Cerebellar nuclear complex (tissue), 1 donor: ENCODE measurements at places on chromosomes 3 and 15.

GRCh38 chr15:41937568-41937923 lies 34.8 kb downstream of the EHD4 start:
- DNase-seq = no peak

GRCh38 chr15:100175406-100176114 lies 166.2 kb downstream of the ADAMTS17 start:
- DNase-seq = no peak

DNA sequence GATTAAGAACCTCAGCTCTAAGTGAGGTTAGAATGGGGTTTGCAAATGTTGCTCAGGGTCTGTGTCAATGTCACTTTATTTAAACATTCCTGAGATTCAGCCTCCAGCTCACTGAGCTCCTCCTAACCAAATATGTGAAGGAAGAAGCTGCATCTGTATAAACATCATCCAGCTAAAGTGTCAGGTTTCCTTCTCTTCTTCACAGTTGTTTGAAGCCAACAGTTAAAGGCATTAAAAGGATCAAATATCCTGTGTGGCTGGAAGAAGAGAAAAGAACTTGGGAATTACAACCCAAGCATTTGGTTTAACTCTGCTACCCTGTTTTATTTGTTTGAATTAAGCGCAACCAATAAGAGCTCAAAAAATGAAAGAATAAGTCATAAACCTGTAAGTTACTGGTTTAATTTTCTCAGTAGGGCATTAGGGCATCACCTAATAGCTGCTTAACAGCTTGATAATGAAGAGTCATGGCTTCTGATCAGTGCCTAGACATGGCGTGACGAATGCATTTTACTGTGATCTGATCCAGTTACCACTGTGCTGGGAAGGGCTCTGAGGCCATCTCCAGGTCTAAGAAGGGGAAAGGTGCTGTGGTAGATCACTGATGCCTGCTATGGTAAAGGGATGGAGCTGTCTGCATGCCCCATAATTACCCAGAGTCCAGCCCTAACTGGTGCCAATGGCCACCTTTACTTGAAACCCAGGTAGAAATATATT lies 165.7 kb upstream of the TSC22D2 start:
- no peak for DNase-seq

- no peak for DNase-seq
Measured at GRCh38 chr3:130480736-130481135, 36.2 kb upstream of the COL6A6 start.

DNA sequence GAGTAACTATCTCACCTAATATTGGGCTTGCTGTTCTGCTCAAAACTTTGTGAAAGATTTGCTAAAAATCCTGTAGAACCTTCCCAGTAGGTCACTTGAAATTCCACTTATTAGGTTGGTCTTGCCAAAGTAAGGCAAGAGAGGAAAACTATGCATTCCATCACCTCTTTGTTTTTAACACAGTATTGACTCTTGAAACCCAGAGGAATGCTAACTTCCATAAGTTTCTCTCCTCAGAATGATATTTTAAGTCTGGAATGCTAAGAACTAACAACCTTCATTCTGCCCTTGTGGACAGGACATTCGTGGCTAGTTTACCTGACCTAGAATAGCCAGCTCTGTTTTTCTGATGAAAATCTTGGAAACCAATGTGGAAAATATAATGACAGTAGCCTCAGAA lies 154.5 kb downstream of the TMCO5A start:
- DNase-seq = no peak

DNA sequence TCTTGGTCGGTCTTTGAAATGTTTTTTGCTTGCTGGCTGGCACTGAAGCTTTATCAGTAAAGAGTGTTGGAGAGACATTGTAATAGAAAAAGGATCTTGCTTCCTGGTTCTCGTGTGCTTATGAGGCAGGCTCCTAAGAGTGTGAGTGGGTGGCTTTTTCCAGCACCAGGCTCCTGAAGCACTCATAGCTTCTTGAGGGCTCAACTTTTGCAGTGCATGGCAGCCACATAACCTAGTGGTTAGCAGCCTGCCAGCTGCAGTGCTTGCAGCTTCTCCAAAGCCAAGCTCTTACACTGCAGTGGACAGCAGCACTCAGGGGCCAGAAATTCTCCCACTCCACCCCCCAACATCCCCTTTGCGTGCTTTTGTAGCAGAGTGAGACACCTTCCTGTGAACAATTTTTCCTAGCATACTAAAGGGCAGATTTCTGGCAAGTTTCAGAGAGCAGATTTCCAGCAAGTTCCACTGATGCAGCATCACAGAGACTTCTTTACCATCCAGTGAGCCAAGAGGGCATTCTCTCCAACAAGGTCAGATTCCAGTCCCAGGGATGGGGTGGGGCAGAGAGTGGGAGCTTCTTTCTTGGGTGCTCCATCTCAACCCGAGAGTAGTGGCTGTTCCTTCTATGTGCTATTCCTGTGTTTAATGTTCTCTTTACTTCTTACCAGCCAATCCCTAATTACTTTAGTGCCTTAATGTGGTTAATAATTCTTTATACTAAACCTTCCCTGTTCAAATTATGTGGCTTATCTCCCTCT lies 15.8 kb upstream of the ARHGEF26 start:
- DNase-seq = no peak

GRCh38 chr15:99014803-99015697 lies 7.5 kb upstream of the PGPEP1L start:
- DNase-seq = no peak

GRCh38 chr3:170330366-170330765 lies 27.1 kb upstream of the SKIL start:
- DNase-seq = no peak

GRCh38 chr3:143329567-143330211 lies 210.1 kb downstream of the CHST2 start:
- no peak for DNase-seq

GRCh38 chr3:65262548-65262947 lies 574.7 kb upstream of the ADAMTS9 start:
- DNase-seq = no peak

GRCh38 chr3:128554465-128555097 lies 61.6 kb upstream of the GATA2 start:
- no peak for DNase-seq

DNA sequence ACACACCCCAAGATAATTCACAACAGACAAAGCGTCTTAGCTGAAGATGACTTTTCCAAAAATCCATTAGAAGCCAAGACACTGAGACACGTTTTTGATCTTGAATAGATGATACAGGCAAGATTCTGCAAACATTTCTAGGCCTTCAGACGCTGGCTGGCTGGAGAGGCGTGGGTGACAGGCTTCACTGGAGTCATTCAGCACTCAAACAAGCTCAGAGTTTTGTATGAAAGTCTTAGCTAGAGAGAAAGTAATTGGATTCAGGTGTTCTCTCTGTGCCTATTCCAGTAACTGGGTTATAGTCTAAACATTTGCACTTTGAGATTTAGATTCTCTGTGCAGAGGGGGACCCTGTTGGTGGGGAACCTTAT lies 147.7 kb upstream of the BHLHE40 start:
- DNase-seq = no peak

GRCh38 chr15:101018016-101018415 lies 98.9 kb downstream of the LRRK1 start:
- no peak for DNase-seq

DNA sequence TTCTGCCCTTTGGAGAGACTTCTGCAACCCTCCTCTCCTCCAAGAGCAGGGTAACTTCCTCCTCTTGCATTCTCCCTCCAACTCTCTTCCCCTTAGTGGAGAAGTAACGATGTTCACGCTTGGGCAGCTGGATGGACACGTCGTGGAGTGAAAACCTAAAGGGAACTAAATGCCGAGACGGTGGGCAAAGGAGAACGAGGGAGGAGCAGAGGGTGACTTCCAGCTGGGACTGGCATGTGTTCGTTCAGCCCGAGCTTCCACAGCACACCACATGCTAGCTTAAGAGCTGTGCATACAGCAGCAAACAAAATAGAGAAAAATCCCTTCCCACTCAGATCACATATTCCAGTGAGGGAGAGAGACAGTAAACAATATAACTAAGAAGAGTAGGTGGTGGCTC lies 179.8 kb downstream of the SLCO3A1 start:
- DNase-seq = no peak

DNA sequence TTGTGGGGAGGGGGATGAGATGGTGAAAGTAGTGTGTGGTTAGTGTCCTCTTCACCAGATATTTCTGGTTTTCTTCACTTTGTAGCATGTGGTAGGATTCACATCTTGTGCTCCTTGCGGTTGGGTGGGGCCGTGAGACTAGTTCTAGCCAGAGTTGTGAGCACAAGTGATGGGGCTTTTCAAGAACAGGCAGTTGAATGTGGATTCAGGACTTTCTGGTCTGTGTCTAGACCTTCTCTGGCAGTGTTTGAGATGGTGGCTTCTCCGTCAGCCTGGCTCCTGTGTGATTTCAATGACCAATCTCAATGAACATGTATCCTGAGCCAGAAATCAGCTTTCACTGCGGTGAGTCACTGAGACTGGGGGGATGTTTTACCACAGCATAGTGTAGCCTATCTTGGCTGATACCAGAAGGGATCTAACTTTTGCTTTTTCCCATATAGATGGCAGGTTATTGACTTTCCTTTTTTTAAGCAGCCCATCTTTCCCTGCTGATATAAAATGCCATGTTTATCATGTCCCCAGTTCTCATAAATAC lies 82.6 kb downstream of the RPLP1 start:
- DNase-seq = no peak

GRCh38 chr15:55513152-55513551 lies 5.1 kb upstream of the DNAAF4 start:
- no peak for DNase-seq

DNA sequence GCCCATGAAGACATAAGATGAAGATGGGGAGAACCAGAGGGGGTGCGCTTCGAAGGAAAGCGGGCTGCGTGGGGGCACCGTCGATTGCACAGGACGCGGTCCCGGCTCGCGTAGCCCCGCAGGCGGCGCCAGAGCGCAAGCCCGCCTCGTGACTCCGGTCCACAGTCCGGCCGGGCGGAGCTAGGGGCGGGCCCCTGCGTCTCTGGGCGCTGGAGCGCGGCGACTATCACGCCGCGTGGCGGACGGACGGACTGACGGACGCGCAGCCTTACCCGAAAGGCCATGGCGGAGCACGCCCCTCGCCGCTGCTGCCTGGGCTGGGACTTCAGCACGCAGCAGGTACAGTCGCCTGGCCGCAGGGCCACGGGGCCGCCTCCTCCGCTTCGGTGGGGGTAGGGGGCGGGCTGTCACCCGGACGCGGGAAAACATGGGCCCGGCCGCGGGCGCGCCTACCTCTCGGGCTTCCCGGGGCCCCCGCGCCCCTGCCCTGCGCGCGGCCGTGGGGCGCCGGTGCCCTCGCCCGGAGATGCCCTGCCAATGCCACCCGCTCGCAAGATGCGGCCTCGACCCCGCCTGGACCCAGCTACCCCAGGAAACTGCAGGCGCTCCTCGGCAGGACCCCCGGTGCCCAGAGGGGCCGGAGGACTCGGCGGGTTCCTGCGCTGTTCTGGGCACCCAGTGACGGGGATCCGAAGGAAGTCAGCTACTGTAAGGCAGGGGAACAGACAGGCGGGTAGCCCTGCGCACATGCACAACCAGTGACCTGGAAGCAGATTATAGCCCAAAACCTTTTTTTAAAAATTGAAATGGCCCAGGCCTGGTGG lies at the start of gene XYLB:
TSS of gene XYLB (plus strand) at position 199 of the 824 bp plus-strand sequence. CDS start at position 283, 84 bp downstream.
- no peak for DNase-seq

- DNase-seq = no peak
Measured at GRCh38 chr3:177463863-177464262, 266.6 kb upstream of the TBL1XR1 start.

DNA sequence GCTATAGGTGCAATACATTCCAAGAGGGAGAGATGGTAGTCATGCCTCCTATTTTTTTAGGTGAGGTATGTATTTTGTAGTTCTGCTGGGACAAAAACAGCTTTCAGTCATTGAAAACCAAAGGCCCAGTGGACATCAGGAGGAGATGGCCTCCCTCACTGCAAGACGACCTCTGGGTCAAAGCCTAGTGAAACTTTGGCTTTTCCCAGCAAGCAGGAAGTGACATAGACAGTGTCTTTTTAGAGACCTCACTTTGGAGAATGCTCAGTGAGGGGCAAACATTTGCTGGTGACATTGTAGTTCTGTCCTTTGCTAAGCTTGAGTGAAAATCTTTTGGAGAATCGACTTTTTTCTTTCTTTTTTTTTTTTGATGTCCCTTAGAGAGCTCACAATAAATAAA lies 27.3 kb downstream of the LIPC start:
- DNase-seq = no peak

DNA sequence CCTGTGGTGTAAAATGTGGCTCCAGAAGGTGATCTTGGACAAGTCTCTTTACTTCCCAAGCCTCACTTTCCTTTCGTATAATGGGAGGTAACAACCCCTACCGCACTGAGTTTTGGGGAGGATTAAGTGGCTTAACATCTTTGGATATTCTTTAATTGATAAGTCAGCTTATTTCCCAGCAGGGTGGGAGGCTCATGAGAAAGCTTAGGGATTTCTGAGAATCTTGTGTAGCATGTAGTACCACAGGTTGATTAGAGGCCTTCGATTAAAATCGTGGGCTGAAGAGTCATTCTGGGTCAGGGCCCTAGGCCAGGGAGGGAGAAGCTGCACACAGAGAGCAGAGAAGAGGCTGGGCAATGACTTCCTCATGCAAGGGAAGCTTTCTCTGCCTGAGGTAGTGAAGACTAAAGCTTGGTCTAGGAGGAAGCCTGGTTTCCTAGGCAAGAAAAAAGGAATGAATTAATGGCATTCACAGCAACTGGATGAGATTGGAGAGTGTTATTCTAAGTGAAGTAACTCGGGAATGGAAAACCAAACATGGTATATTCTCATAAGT lies 1.5 kb upstream of the NMNAT3 start:
- DNase-seq = no peak
